ENCODE measurements at places on chromosomes 3 and 15. TPM values are rescaled to one million over a fixed set of nuclear protein-coding genes. Genes with fewer than 3 reads are reported as not detected.

- H3K27me3 ChIP-seq, result no peaks in the 10 kb centered on the region
- no peak for DNase-seq
- peaks cover 24% of the 10 kb centered on the region for H3K36me3 ChIP-seq
- H3K4me1 ChIP-seq, result peaks cover 30% of the 10 kb centered on the region
These were observed 236.2 kb upstream of the THBS1 start for GRCh38 chr15:39344662-39345141.

DNA sequence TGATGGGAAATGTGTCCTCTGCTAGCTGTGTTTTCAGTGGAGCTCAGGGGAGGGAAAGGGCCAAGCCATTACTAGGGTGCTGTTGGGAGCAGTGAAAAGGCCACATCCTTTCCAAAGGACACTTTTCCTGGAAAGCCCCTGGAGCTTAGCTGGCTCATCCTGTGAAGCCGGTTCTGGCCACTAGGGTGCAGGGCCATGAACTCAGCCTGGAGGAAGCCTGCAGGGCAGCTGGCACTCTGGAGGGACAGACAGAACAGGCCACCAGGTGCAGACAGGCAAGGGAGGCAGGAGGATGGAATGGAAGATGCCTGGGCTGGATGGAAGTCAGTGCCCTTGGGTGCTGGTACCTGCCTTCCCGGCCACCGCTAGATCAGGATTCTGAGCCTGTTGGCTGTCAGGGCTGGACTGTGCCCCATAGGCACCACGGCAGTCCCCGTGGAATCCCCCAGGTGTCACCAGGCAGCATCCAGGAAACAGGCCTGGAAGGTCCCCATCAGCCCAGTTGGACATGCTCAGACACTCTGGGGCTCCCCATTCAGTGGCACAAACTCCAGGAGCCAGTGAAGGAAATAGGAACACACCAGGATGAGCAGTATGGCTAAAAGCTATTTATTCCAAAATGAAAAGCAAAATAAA is 76.2 kb upstream of the C2CD4B start:
- peaks cover 17% of the 10 kb centered on the region for H3K27me3 ChIP-seq
- H3K4me1 ChIP-seq, result no peaks in the 10 kb centered on the region
- no peak overlapping the region for H3K27ac ChIP-seq

DNA sequence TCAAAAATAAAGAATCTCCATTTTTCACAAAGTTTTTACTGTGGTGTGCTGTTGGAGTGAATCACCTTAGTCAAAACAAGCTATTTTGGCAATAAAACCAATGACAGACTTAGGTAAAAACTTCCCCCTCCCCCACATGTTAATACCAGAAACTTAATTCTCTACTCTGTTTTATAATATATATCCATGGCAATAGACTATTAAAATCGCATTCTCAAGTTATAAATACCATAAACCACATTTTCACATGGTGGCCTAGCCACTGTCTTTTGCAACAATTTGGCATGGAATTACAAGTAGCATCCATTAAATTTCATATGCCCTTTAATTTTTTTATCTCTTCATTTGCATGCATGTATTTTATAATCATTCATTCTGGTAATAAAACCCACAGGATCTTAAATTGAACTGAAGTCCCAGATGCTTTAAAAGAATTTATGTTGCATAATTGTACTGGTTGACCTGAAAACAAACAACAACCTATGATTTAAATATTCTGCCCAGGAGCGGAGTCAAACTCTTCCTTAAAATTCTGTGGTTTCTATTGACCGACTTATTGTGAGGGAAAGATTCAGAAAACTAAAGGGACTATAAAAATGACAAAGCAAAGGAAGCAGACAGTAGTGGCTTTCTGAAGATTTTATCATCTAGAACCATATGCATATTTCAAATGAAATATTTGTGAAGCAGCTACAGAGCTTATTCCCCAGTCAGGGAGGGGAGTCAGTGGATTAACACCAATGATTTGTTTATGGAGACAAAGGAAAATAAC is 229.0 kb upstream of the TBL1XR1 start:
- H3K27ac ChIP-seq, result no peak overlapping the region
- DNase-seq, result no peak
- H3K4me3 ChIP-seq, result no peak overlapping the region
- H3K27me3 ChIP-seq, result no peaks in the 10 kb centered on the region

DNA sequence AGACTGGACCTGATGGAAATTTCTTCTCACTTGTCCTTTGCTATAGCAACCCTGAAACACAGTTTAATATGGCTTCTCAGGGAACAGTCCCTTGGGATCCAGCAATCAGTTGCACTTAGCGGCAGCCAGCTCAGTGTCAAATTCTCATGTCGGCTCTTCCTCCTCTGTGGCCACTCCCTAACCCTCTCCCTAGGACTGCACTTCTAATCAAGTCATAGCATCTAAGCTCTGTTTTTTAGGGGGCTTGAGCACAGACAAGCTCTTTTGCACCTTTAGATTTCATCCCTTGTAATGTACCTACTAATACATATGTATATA is 250.5 kb upstream of the TLE3 start:
- DNase-seq, result no peak
- no peaks in the 10 kb centered on the region for H3K36me3 ChIP-seq
- H3K4me1 ChIP-seq, result no peaks in the 10 kb centered on the region
- no peak overlapping the region for H3K4me3 ChIP-seq
- H3K27me3 ChIP-seq, result peaks cover 52% of the 10 kb centered on the region

The WDR82 gene
- 56.1 TPM for total RNA-seq

The CHDH gene
- not detected for total RNA-seq

The EDEM1 gene
- 56.4 TPM for total RNA-seq
